NCI-H2171 treated with DMSO at 0.1 percent for 48 hours (cell line): ENCODE measurements at places on chromosomes 1 and 21.

DNA sequence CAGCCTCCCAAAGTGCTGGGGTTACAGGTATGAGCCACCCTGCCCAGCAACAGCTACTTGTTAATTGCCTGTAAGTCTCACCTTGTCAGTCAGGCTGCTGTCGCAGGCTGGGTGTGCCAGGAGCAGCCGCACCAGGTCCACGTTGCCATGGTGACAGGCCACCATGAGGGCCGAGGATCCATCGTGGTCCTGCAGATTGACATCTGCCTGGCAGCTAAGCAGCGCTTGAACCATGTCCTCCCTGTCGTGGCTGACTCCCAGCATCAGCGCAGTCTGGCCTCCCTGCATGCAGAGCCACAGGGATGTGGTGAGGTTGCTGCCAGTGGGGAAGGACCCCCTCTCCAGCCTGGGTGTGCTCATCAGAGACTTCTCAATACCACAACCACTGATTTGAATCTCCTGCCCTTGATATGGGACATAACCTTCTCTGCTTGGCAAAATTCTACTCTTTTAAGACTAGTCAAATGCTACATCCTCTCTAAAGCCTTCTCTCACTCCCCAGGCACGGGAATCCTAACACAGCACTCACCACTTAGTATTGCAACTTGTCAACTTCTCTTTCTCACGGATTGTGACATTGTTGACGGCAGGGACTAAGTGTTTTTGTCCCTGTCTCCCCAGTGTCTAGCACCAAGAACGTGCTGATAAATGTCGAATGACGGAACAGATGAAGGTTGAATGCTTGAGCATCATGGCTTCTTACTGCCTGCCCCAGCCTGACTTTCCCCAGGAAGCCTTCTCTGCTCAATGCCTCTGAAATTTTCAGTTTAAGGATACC, 52.9 kb downstream of the L1TD1 start:
- DNase-seq = peak; percentile 23

- DNase-seq = no peak
Observed at GRCh38 chr1:53735681-53736080, 3.3 kb downstream of the GLIS1 start.

DNA sequence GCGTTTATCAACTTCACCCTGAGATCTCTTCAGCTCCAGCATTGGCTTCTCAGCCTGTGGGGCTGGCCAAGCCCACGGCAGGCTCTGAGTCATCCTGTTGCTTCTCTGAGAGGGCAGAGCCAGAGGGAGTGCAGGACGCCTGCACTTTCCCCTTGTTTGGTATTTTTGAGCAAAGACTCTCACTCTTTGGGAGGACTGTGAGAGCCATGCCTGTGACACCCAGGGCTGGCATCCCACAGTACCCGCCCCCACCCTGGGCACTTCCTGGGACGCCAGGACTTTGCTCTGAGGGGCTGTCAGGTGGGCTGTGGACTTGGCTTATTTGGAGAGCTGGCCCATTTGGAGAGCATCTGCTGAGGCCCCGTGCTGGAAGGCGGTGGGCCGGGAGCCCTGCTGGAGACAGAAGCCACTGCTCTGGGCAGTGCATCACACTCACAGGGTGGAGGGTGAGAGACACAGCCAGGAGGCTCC, 37.4 kb downstream of the VANGL1 start:
- no peak for DNase-seq

- DNase-seq = no peak
Observed at GRCh38 chr1:60849401-60849800, 233.0 kb upstream of the NFIA start.

DNA sequence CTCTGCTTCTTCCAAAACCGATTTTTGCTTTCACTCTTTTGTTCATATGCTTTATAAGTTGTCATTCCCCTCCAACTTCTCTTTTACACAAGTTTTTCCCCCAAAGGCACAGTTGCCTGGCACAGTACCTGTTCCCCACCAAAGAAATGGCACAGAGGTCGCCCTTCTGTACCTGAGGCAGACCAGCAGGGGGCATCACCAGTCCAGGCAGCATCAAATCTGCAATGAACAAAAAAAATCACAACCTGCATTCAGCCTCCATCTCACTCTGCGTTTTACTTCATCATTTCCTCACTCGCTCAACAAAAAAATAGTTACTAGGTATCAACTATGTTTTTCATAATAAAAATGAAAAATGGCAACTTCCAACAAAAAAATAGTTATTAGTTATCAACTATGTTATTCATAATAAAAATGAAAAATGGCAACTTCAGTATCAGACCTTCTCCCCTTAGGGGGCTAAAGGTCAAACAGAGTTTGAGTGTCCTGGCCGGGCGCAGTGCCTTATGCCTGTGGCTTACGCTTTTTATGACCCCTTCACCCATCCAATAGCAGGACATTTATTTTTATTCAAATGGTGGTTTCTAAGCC, 4.1 kb downstream of the EIF2D start:
- peak; percentile 34 for DNase-seq

DNA sequence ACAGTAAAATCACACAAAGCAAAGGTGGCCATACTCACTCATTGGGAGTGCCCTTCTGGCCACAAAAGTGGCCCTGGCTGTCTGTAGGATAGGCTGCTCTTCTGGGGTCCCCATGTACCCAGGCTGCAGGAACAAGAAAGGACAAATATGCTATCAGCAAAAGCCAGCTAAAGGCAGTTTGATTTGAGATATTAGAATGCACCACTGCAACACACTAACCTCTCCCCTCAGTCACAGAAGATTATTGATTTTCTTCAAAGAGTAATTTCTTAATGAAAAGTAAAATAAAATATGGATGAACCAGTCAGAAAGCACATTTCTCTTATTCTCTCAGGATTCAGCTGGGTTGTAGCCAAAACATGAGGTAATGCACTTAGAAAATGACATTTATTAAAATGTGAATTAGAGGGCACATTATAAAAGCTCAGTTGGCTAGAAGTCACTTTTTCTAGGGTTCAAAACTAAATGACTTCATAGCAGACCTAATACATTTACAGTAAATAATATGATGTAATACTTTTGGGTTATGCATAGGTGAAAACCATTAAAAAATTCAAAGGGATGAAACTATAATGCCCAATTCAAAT, 140.8 kb downstream of the LHX8 start:
- DNase-seq = no peak

- DNase-seq = no peak
Observed at GRCh38 chr1:184972315-184973055, 1.8 kb downstream of the NIBAN1 start.

DNA sequence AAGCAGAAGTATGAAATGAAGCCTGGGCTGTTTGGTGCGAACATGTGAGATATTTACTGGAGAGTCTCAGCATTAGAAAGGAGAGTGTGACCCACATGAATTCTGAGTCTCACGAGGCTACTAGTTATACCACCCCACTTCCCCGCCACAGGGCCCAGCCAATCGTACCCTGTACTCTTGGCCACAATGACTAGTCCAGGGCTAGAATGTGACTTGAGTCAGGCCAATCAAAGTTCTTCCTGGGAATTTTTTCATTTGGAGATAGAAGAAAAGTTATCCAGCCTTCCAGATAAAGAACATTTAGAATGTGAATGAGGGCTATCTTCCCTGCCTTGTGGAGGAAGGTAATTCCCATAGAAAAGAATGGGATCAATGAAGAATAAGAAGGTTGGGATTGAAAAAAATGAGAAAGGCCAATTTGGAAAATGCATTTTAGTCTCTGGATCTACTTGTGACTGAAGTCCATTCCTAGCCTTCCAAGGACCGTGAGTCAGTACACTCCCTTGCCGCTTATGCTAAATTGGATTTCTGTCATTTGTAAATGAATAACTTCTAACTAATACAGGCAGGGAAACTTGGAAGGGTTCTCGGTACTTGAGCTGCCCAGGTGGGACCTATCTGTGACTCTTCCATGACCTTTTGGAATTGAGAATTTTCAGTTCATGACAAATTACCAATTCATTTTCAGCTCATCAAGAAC, 12.3 kb upstream of the RIMKLA start:
- no peak for DNase-seq

DNA sequence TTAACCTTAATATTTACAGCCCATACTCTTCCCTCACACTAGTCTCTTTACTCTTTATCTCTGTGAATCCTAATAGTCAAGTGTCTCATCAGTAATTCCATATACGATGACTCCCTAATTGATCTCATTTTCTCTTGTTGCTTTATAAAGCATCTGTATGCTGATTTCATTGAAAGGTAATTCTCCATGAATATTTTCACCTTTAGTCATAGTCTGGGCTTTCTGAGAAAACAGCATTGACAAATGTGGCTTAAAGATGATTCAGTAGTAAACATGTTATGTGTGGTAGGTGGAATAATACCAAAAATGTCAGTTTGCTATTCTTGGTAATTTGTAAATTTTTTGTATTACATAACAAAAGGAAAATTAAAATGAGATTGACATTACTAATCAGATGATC, 1176.5 kb downstream of the NCAM2 start:
- no peak for DNase-seq

- DNase-seq = no peak
Observed at GRCh38 chr1:202086579-202087350, 36.0 kb upstream of the GPR37L1 start.

- DNase-seq = no peak
Observed at GRCh38 chr1:113040041-113040440, 33.0 kb upstream of the LRIG2 start.

GRCh38 chr21:46456750-46457149, 1.9 kb upstream of the DIP2A start:
- no peak for DNase-seq

- no peak for DNase-seq
Observed at GRCh38 chr1:5959087-5959486, 33.1 kb downstream of the NPHP4 start.

DNA sequence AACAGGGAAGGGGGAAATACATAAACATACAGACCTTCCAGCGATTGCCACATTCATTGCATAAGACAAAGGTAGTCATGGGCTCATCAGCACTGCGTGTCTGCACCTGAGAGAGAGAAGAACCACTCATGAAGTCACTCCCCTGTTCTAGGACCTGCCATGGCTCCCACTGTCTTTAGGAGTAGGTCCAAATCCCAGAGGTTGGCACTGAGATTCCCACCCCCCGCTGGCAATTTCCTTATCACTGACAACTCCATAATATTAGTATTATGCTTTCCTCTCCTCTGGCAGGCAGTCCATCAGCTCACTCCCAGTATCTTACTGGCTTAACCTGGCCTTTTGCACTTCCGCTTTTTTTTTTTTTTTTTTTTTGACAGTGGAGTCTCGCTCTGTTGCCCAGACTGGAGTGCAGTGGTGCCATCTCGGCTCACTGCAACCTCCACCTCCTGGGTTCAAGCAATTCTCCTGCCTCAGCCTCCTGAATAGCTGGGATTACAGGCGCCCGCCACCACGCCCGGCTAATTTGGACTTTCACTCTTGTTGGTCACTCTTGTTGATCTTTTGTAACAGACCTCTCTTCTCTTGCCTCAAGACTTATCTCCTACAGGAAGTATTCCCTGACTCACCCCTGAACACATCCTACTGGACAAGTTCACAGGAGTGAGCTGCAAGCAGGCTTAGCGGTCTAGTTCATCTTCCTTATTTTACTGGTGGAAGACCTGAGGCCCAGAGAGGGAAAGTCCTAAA, 14.8 kb upstream of the ZNF436 start:
- DNase-seq = no peak

DNA sequence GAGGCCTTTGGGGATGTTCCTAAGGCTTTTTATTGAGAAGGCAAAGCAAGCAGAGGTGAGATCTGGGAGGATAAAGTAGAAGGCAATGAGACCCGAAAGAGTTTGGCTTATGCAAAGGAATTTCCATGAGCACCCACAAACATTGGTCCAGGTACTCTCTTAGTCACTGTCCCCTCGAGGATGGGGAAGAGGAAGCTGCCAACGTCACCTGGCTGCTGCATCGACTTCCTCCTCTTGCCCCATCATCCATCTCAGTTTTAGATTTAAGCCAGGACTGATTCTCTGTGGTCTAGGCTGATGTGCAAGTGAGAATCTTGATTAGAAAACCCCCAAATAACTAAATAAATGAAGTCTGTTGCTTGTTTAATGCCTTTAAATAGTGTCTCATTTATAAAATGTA, 28.7 kb downstream of the RUNX1 start:
- DNase-seq = no peak

- no peak for DNase-seq
Observed at GRCh38 chr1:18657506-18658201, 27.0 kb downstream of the PAX7 start.

DNA sequence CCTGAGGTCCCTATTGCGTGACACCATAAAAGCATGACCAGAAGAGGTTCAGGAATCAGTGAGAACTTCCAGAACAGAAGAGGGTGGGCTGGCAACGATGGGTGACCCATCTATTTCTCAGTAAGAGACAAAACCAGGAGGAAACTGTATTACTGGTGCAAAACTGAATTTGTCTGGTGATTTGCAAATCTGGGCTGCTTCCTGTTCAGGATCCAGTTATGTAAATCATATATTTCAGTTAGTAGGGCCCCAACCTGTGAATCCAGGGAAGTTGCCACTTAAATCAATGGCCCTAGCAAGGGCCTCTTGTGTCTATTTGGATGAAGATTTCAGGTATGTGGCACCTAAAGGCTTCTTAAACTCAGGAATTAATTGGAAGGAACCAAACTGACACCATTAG, 23.1 kb upstream of the SMAP2 start:
- no peak for DNase-seq

DNA sequence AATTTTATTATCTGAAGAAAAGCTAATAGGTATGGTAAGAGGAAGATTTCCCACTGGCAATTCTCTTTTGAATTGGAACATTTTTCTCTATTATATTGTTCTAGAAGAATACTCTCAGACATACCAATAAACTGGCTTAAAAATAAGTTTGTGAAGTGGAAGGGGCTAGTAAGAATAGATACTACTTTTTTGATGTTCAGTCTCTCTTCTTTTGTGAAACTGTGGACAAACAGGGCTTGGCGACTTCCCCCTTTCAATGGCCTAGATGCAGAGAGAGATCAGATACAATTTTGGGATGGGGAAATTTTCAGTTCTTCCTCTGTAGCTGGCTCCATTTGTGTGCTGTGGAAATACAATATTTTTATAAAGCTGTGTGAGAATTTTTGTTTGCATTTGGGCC, 2.5 kb downstream of the PBX1 start:
- no peak for DNase-seq

DNA sequence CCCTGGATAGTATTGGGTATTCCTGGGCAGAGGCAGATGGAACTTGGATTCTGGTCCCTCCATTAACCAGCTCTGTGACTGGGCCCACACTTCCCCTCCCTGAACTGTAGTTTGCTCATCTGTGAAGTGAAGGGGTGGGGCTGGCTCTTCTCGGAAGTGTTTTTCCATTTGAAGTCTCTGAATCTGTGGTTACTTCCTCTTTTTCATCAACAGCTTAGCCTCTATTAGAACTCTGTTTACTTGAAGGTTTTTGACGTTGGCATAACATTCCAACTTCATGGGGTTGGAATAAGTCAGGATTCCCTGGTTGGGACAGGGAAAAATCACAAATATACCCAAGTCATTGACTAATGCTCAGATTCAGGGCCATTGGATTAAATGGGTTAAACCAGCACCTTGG, 3.6 kb downstream of the KIAA0040 start:
- DNase-seq = no peak

DNA sequence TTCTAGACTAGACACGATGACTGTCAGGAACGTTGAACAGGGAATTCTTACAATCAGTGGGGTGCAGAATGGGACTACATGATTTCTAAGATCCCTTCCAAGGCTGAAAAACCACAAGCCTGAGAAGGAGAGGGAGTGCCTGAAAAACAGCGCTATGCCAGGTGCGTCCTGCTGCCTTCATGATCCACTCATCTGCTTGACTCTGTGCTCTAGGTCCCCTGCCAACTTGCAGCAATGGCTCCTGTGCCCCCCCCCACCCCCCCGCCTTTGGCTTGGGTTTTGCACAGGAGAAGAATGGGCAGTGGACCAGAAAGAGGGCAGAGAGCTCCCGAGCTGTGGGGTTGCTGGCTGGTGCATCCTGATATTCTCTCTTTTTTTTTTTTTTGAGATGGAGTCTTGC, 5.9 kb downstream of the SLC2A7 start:
- no peak for DNase-seq

GRCh38 chr1:106536741-106537140, 519.7 kb upstream of the PRMT6 start:
- DNase-seq = no peak
